SJSA1 (cell line): ENCODE measurements at places on chromosomes 5 and 9. TPM values are rescaled to one million over a fixed set of nuclear protein-coding genes. Genes with fewer than 3 reads are reported as not detected.
A peak's percentile ranks its signal among the peaks of the same experiment; 100 is the strongest.

ZNF354C gene
- total RNA-seq, result not detected in 2 replicates

DNA sequence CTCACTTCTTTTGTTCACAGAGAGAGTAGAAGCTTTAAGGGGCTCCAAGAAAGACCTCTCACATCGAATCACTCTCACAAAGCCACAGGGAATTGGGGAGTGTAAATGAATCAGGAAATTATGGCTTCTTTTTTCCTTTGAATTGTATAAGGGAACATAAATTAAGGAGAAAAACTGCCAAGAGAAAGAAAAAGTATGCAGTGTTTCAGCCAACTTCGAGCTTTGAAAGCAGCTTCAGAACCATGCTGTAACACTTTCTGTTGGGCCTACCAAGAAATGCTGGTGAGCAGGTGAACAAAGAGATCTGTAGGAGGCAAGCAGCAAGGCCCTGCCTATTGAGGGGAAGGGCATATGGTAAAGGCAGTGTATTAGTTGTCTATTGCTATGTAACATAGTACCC lies 33.4 kb upstream of the CTNNA1 start:
- no peak overlapping the region for H3K4me3 ChIP-seq
- no peaks in the 10 kb centered on the region for H3K36me3 ChIP-seq
- H3K4me1 ChIP-seq, result no peaks in the 10 kb centered on the region
- DNase-seq, result no peak
- H3K27me3 ChIP-seq, result no peaks in the 10 kb centered on the region; the same call in 1 of the 2 replicates

CYFIP2 gene
- 0.06 and 4.1 TPM in 2 replicates for total RNA-seq

- DNase-seq, result peak; percentile 72
- H3K36me3 ChIP-seq, result no peaks in the 10 kb centered on the region
- H3K4me1 ChIP-seq, result peaks cover 41% of the 10 kb centered on the region
- peak overlapping the region; percentile 80 for H3K27ac ChIP-seq
Measured at GRCh38 chr9:107213561-107214028, 69.5 kb upstream of the RAD23B start.

GRCh38 chr9:78351816-78352215 lies 54.9 kb downstream of the PSAT1 start:
- DNase-seq, result no peak
- H3K36me3 ChIP-seq, result no peaks in the 10 kb centered on the region
- H3K27me3 ChIP-seq, result no peaks in the 10 kb centered on the region
- no peak overlapping the region for H3K4me3 ChIP-seq

GRCh38 chr5:115932991-115933390 lies 29.3 kb upstream of the LVRN start:
- no peak overlapping the region for H3K27ac ChIP-seq
- DNase-seq, result no peak
- no peaks in the 10 kb centered on the region for H3K27me3 ChIP-seq
- peaks cover 32% of the 10 kb centered on the region for H3K4me1 ChIP-seq
- no peak overlapping the region for H3K4me3 ChIP-seq

GDA gene
- 0.22 and 0.39 TPM in 2 replicates for total RNA-seq

DNA sequence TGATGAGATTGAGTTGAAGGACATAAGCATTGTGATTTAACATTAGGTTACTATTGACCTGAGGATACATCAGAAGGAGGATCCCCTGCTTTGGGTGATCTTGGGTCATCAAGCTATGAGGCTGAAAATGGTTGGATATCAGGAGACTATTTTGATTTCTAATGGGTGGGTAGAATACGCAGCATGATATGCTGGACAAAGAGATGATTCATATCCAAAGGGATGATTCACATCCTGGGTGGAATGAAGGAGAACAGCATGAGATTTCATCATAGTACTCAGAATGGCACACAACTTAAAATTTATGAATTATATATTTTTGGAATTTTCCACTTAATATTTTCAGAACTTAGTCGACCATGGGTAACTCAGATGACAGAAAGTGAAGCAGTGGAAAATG lies 1759.5 kb upstream of the C9orf72 start:
- DNase-seq, result no peak
- no peak overlapping the region for H3K4me3 ChIP-seq
- H3K36me3 ChIP-seq, result no peaks in the 10 kb centered on the region
- no peaks in the 10 kb centered on the region for H3K27me3 ChIP-seq
- H3K4me1 ChIP-seq, result no peaks in the 10 kb centered on the region

- no peaks in the 10 kb centered on the region for H3K4me1 ChIP-seq
- no peak overlapping the region for H3K4me3 ChIP-seq
- no peaks in the 10 kb centered on the region for H3K27me3 ChIP-seq
- DNase-seq, result no peak
- no peaks in the 10 kb centered on the region for H3K36me3 ChIP-seq
- H3K27ac ChIP-seq, result no peak overlapping the region
Measured at GRCh38 chr9:129350143-129350935, 172.3 kb upstream of the IER5L start.

- H3K4me3 ChIP-seq, result no peak overlapping the region
- peaks cover 38% of the 10 kb centered on the region for H3K27me3 ChIP-seq
- DNase-seq, result peak; percentile 38
- no peaks in the 10 kb centered on the region for H3K36me3 ChIP-seq
Measured at GRCh38 chr9:133184971-133185370, 21.3 kb upstream of the GBGT1 start.

DNA sequence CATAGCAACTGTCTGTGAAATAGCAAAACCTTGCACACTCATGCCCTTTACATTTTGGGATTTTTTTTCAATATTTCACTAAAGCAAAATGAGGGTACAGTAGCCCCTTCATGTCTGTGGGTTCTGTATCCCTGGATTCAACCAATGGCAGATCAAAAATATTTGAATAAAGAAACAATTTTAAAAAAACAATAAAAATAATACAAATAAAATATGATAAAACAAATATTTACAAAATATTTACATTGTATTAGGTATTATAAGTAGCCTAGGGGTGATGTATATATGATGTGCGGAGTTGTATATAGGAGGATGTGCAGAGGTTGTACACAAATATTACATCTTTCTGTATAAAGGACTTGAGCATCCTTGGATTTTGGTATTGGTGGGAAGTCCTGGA lies 67.3 kb upstream of the CDH10 start:
- H3K27ac ChIP-seq, result no peak overlapping the region
- no peaks in the 10 kb centered on the region for H3K4me1 ChIP-seq
- H3K36me3 ChIP-seq, result no peaks in the 10 kb centered on the region
- H3K4me3 ChIP-seq, result no peak overlapping the region
- no peaks in the 10 kb centered on the region for H3K27me3 ChIP-seq
- no peak for DNase-seq

DNA sequence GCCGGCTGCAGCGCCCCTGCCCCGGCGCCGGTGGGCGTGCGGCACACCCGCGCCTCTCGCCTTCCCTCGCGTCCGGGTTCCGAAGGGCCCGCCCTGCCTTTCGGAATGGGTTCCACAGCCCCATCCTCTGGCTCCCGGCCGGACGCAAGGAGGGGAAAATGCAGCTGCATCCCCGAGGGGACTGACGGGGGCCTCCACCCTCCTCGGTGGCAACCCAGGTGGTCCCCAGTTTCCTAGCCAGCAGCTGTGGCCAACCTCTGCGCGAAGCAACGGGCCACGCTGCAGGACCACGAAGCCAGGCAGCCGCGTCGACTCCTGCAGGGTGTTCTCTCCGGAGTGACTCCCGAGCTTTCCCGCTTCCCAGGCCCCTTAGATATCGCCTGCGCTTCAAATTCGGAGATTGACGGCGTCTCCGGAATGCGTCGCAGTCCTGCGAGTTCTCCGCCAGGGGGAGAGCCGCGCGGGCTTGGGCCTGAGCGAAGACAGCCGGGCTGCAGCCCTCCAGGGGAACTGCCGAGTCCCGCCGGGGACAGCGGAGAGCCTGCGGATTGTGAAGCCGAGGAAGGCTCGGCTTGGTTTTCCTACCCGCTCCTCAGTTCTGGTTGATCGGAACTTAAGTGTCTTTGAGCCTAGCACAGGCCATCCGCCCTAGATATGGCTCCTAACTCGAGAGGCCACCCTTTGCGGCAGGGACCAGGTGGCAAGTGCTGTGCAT lies 582 bp upstream of the APBA1 start:
- H3K4me3 ChIP-seq, result peak overlapping the region; percentile 75
- H3K27me3 ChIP-seq, result no peaks in the 10 kb centered on the region
- H3K27ac ChIP-seq, result no peak overlapping the region
- H3K4me1 ChIP-seq, result peaks cover 29% of the 10 kb centered on the region

- H3K4me3 ChIP-seq, result no peak overlapping the region
- H3K4me1 ChIP-seq, result no peaks in the 10 kb centered on the region
- H3K27ac ChIP-seq, result no peak overlapping the region
Measured at GRCh38 chr5:11955331-11955730, 51.1 kb upstream of the CTNND2 start.

GRCh38 chr5:85500869-85501268 lies 1116.2 kb upstream of the EDIL3 start:
- no peak for DNase-seq
- no peak overlapping the region for H3K27ac ChIP-seq
- no peaks in the 10 kb centered on the region for H3K27me3 ChIP-seq
- no peaks in the 10 kb centered on the region for H3K36me3 ChIP-seq
- no peaks in the 10 kb centered on the region for H3K4me1 ChIP-seq

DNA sequence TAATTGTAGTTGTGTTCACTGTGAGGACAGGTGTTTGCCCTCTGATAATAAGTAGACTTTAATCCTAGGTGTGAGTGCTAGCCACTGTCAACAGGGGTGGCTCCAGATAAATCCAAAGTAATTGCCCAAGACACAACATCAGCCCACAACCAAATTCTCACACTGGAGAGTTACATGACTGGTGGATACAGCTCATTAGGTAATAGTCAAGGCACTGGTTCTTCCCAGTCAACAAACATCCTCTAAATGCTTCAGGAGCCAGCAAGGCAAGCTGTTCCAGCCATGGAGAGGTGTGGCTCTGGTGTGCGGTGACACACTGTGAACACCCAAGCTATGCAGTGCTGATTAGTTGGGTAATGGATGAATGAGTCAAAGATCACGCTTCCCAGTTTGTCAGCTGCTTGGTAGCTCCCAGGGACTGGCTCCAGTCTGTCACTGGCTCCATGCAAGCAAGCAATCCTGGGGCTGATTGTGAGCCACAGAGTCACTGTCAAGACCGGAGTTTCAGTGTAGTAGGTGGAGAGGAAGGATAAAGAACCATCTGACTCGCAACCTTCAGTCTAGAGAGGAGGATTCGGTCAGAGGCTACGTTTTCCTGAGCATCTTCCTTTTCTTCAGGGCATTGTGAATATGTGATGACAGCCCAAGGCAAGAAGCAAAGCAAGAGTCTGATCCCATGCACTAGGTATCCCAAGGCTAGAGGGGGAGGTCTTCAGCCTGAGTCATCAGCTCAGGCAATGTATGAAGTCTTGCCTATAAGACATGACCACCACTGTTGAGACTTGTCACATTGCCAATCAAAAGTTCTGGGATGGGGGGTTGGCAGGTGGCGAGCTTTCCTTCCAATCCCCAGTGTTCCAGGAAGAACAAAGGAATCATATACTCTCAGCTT lies 63.1 kb downstream of the UGCG start:
- H3K27ac ChIP-seq, result peak overlapping the region; percentile 79
- DNase-seq, result peak; percentile 45
- no peaks in the 10 kb centered on the region for H3K27me3 ChIP-seq
- H3K4me1 ChIP-seq, result peaks cover 51% of the 10 kb centered on the region

- no peak overlapping the region for H3K27ac ChIP-seq
- no peaks in the 10 kb centered on the region for H3K36me3 ChIP-seq
- H3K27me3 ChIP-seq, result no peaks in the 10 kb centered on the region
- no peak overlapping the region for H3K4me3 ChIP-seq
Measured at GRCh38 chr9:127112056-127112455, 10.4 kb downstream of the ANGPTL2 start.

DNA sequence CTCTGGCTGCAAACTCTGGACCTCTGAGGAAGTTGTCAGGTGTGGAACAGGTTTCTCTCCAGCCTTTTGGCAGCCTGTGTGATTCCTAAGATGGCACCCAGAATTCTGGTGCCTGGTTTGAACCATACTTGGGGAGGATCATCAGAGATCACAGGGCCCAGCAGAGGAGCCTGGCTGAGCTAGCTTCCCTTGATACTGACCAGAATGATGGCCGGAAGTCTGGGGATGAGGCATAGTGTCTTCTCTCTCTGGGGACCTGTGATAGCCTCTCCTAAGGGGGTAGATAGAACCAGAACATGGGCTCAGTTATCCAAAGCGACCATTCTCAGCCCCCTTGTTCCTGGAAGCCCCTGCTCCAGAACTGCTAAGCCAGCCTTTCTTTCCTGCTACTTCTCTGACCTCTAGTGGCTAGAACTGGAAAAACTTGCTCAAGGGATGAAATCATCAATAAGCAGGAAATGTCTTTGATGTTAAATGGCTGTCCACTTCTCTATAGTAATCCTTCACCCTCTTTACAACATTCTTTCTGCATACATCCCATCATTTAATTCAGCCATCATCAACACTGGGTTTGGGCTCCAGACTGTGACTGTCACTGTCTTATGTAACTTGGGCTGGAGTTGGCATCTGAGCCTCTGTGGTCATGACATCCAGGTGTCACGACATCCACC lies 55.1 kb downstream of the C9orf152 start:
- no peak overlapping the region for H3K4me3 ChIP-seq
- H3K27me3 ChIP-seq, result no peaks in the 10 kb centered on the region
- peaks cover 58% of the 10 kb centered on the region for H3K36me3 ChIP-seq
- peaks cover 21% of the 10 kb centered on the region for H3K4me1 ChIP-seq

DNA sequence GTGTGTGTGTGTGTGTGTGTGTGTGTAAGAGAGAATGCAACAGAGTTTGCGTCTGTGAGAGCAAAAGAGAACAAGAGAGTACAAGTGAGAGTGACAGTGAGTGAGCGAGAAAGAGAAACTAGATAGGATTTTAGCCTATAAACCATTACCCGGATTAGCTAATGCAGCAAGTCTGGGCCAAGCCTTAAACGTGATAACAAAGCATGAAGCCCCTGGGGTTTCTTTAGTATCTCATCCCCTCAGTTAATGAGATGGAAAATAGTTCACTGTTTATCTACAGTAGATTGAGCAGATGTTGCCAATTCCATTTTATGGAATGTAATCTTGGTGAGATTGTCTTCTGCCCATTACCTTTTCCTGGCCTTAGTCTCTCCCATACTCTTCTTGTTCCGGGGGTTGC lies 114.5 kb downstream of the MAT2B start:
- DNase-seq, result no peak
- no peak overlapping the region for H3K4me3 ChIP-seq
- no peaks in the 10 kb centered on the region for H3K36me3 ChIP-seq

DNA sequence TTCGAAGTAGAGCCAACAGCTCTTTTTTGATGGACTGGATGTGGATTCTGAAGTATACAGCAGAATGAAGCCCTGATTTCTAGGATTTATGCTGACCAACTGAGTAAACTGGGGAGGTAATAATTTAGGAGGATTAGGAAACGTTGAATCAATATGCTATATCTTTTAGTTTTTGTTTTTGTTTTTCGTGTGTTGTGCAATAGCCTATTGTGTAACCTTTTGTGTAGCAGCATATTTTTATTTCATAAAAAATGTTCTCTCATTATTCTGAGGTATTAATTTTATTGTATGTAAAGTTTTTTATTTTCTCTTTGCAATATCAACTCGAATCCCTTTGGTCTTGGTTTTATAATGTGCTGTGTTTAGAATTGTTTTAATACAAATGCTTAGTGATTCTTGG lies 902.3 kb downstream of the EFNA5 start:
- no peak overlapping the region for H3K27ac ChIP-seq
- no peaks in the 10 kb centered on the region for H3K36me3 ChIP-seq
- DNase-seq, result no peak
- no peaks in the 10 kb centered on the region for H3K4me1 ChIP-seq
- H3K27me3 ChIP-seq, result no peaks in the 10 kb centered on the region
